ENCODE measurements at places on chromosomes 2 and 18.

GRCh38 chr18:22207021-22207758, 37.8 kb downstream of the GATA6 start:
- DNase-seq, result no peak

DNA sequence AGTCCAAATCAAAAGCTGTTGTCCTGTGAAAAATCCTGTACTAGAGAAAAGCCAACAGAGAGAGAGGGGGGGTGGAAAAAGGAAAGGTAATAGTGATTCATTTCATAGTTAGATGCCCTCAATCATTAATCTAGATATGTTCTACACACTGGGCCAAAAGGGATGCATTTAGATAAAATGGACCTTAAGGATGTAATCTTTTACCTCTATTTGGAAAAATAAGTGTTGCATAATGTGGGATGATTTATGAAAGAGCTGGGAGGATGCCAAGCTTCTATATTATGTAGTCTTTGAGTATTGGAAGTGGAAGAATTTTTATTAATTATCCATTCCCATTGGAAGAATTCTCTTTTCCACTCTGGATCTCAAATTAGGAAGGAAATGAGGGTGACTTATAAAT, 480.5 kb upstream of the ZEB2 start:
- DNase-seq, result no peak

DNA sequence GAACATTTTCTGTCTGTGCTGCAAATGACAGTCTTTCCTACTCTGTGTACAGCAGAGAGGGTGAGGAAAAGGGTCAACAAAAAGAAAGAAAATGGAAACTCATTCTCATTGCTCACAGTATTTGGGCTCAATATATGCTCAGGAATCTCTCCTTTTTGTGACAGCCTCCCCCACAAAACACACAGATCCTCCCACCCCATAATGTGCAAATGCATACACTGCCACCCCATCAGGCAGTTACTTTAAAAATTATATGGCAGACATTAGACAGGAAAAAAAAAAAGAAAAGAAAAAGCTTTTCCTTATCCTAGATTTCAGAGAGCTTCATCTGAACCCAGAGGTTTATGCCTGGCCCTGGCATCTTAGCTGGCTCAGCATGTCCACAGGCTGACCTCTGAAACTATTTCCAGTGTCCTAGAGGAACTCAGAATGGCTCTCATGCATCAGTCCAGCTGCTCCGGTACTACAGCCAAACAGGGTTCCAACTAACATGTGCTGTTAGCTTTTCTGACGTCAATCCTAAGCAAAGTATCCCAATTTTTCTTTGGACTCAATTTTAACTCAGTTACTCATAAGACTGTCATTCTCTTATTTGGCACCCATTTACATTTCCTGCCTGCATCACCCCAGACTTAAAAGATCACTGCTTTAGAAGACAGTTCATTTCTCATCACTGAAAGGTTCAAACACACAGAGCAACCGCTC, 105.9 kb downstream of the RBMS1 start:
- no peak for DNase-seq

- DNase-seq, result no peak
Measured at GRCh38 chr18:4639628-4640310, 184.7 kb upstream of the DLGAP1 start.

GRCh38 chr2:200839513-200839912, 24.9 kb downstream of the CLK1 start:
- DNase-seq, result no peak

DNA sequence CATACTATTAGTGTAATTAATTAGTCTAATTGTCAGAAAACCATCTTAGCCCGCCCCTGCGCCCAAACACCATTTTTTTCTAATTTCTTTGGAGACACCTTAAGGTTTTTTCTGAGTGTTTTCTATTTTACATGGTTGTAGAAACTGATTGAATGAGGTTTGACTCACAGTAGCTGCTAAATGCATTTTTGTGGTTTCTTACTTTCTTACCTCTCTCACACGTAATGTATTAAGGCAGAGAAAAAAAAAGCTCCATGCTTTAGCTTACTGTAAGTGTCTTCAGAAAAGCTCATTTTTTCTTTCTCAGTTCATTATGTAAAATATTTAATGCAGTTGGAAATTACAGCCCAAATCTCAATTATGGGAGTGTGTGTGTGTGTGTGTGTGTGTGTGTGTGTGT, 548.5 kb upstream of the LRRTM4 start:
- no peak for DNase-seq

DNA sequence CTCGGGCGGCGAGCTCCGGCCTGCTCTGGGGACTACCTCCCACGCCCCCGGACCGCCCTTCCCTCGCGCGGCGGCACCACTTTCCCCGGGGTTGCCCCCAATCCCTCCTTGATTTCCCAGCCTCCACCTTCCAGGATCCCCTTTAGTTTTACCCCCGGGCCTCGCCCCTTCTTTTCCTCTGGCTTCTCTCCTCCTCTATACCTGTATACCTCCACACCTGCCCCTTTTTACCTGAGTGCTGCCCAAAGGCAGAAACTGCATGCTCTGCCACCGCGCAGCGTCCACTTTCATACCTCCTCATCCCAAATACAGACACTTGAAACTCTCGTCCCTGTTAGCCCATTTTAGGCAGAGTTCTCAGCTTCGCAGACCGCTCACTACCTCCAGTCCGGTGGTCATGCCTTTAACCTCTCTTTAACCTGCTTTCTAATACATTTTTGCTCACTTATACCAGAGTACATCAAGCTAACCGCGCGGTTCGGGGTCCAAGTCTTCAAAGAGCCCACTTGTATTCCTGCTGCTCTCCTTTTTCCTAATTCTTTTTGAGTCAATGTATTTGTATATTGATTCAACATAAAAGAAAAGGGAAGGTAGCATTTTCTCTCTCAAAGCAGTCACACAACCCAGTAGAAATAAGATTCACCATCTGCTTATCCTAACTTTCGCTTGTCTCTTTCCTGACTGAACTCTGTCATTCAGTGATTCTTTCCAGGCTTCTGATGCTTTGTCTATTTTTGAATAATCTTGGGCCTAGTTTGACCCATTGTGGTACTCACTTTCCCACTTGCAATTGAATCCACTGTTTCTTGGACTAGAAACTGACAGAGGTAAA, 901 bp downstream of the SPOPL start:
- DNase-seq, result peak; percentile 5

DNA sequence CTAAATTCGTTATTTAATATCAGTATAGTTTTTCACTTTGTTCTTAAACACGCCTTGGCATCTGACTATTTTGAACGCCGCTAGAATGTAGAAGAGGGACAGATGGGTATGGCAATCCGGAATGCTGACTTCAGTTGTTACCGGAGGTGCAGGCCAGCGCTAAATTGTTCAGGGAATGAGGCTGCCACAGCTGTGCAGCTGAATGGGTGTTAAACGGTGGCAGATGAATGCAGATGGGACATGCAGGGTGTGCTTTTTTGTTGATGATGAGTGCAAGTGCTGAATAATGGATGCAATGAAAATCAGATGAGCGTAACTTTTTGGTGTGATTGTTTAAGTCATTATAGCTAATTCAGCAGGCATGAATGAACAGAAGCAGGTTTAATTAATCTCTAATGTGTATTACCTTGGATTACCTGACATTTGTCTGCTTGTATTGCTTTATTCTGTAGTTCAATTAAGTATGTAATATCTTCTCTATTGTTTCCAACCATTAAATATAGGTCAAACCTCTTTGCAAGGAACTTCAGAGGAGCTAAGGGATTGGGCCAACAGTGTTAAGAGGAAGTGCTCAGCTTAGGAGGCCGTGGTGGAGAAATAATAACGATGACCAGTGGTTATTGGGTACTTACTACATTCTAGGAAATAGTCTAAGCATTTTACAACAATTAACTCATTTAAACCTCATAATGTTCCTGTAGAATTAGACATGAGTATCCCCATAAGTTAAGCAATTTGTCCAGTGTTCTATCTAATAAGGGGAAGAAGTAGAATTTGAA, 11.9 kb upstream of the CREG2 start:
- no peak for DNase-seq
